ENCODE measurements at places on chromosomes 7 and 10.
A peak's percentile ranks its signal among the peaks of the same experiment; 100 is the strongest.

DNA sequence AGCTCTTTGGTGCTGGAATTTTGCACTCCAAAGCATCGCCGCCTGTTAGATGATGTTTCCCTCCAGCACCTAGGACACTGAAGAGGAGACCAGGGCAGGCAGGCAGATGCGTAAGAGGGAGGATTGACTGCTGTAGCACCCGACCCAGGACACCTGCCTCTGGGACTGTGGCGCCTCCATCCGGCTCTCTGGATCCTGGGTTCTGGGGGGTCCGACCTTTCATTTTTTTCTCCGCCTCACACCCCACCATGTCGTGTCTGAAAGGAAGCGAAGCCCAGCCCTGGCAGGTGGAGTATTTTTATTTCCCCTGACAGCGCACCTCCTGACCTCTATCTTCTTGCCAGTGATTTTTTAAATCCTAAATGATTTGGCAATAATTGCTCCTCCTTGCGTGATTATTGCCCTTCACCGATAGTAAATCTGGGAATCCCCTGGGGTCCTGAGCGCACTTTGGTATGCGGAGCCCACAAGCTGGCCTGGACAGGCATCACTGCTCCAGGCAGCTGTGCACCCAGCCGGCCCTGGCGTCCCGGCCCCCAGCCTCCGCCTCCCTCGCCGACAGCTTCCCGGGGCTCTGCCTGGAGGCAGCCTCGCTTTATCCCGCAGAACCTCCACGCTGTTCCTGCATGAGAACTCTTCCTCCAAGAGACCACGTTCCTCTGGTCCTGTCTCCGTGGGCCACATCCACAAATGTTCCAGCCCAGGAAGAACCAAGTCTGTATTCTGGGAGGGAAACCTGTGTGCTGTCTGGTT is 48.4 kb downstream of the LHPP start:
- no peak for DNase-seq

DNA sequence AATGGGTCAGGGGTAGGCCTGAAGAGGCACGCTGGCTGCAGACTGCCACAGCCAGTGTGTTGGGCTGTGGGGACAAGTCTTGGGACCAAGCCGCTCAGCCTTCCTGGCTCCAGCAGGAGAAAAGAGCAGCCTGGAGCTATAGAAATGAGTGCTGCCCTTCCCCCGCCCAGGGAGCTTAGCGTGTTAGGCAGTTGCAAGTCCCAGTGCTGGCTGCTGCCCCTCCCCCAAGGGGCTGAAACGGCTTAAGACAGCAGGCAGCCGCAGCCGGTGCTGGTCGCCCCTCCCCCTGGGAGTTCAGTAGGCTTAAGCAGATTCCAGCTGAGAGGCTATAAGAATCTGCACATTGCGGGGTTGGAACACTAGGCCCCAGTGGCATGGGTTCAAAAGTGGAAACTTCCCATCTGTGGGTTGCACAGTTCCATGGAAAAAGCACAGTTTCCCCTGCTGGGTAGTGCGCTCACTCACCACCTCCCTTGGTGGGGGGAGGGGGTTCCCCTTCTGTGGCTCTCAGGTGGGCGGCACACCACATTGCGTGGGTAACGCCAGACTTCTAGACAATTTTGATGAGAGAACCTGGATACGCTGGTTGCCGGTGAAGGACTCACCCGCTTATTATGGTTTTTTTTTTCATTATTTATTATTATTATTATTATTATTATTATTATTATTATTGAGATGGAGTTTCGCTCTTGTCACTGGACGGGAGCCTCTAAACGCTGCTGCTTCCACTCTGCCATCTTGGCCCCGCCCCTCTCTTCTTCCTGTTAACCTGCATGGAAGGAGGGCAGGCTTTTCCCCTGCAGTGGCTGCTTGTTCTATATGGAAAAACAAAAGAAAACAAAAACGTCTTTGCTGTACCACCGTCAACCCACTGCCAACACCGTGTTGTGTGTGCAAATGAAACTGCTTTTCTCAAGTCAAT is 151.1 kb downstream of the CXCL12 start:
- peak; percentile 66 for DNase-seq

- no peak for DNase-seq
These were observed 15.0 kb downstream of the HTRA1 start for GRCh38 chr10:122476333-122476695.

DNA sequence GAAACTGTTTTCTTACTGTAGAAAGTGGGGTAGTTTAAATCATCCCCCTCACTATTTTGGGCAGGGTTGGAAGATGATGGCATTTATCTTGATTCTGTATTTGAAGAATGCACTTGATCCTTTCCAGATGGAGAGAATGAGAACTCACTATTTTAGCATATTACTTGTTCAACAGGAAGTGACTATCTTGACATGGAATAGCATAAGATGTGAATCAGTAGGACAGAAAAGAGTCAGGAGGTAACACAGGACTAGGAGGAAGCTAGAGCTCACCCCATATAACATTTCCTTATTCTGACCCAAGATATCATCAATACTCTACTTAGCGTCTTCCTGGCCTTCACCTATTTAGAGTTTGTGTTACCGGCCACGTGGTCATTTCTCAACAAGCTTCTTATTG is 400.2 kb downstream of the PHTF2 start:
- DNase-seq, result no peak

- DNase-seq, result no peak
These were observed 188.1 kb upstream of the CELF2 start for GRCh38 chr10:10829576-10829975.

- no peak for DNase-seq
These were observed 356 bp downstream of the ADCYAP1R1 start for GRCh38 chr7:31052487-31052840.

DNA sequence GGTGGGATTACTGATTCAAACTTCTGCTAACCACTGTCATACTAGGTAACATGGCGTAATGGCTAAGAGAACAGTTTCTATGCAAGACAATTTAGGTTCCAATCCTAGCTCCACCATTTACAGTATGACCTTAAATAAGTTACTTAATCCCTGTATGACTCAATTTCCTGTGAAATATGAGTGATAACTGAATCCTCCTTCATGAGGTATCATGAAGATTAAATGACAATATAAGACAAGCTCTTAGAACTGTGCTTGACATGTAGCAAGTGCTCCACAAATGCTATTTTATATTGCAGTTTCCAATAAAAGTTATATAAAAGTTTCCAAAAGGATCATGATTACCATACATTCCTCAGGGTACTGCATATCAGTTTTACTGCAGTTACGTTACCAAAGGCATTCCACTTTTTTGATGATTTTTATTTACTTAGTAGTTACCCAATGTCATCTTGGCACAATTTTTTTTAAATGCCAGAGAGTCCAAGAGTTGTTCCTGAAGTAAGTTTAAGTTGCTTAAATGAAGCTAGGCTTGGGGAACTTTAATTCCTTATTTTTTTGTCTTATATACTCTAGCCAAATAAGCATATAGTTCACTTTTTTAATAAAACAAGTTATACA is 7.1 kb downstream of the DOCK4 start:
- DNase-seq, result no peak

GRCh38 chr10:21943633-21944265 is 59.8 kb downstream of the DNAJC1 start:
- no peak for DNase-seq

DNA sequence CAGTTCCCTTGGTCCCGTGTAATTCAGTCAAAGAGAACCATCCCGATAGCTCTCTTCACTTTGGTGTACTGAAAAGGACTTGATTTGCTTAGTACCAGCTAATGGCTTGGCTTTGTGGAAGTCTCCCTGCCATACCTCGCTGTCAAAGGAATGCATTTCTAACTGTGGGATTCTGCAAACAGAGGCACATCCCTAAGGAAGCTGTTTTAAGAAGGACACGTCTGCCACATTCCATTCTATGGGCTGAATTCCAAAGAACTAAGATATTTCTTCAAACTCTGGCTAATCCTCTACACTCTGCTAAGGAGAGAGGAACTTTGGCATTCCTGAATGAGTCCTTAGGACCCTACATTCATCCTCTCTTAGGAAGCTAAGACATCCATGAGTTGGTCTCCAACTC is 327.9 kb downstream of the SFMBT2 start:
- DNase-seq, result no peak

DNA sequence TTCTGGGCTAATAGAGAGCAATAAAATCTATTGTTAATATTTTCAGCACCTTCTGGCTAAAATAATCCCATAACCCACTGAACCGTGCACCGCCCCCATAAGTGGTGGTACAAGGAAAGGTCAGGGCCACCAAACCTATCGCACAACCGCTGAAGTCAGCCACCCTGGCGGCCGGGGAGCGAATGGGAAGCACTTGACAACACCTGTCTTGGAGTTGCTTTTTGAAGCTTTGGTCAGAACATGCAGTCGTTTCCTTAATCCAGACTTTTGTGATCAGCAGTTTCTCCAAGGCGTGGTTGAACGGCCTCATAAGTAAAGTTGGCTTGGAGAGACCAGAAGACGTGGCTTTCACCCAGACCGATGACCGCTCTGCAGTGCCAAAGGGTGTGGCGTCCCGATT is 97.4 kb downstream of the DNAJB6 start:
- DNase-seq, result no peak

- DNase-seq, result no peak
These were observed 34.0 kb downstream of the HSPA12A start for GRCh38 chr10:116708391-116708821.

- no peak for DNase-seq
These were observed 28.7 kb downstream of the RBM48 start for GRCh38 chr7:92557249-92557648.

DNA sequence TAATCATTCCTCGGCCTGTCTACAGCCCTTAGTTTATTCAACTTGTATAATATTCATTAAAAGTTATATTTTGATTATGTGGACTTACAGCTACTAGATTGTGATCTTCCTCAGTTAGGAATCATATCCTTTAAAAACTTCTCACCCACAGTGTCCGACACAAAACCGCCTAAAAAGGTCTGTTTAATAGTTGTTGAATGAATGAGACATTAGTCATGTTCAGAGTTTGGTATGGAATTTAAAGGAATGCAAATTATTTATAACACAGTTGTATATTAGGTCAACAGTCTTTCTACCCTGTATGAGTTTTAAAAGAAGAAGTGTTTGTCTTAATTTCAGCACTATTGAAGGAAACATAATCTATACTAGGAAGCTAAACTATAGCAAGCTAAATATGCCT is 390.0 kb downstream of the ARL4A start:
- no peak for DNase-seq

DNA sequence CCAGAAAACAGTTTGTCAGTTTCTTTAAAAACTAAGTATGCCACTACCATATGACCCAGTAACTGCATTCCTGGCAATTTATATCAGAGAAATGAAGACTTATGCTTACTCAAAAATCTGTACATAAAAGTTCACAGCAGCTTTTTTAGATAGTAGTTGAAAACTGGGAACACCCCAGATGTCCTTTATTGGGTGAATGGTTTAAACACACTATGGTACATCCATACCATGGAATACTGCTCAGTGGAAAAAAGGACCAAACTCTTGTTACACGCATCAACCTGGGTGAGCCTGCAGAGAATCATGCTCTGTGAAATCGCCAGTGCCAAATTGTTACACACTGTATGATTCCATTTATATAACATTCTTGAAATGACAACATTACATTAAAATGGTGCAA is 127.6 kb upstream of the RET start:
- DNase-seq, result no peak

GRCh38 chr7:104275900-104276299 is 52.5 kb upstream of the LHFPL3 start:
- DNase-seq, result no peak

- DNase-seq, result no peak
These were observed 314.0 kb downstream of the DNAJB6 start for GRCh38 chr7:157650801-157651200.

- DNase-seq, result no peak
These were observed 67.6 kb downstream of the CDK6 start for GRCh38 chr7:92768501-92769393.
